T follicular helper cell (primary cell): ENCODE measurements at places on chromosomes 7 and 10.

DNA sequence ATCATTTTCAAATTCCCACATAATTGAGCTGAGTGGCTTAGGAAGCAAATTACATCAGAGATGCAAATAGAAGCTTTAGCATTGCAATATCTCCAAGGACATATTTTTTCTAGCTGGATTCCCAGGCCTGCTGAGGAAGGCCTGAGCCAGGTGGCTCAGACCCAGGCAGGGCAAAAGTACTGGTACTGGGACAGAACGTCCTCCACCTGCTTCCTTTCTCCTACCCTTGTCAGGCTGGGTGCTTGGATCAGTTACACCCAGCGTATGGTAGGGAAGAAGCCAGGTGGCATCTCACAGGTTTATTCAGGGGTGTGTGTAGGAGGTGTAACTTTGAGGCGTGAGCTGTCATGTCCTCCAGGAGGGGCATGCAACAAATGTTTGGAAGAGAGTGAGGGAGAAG lies 3.0 kb upstream of the PANK1 start:
- DNase-seq, result no peak

DNA sequence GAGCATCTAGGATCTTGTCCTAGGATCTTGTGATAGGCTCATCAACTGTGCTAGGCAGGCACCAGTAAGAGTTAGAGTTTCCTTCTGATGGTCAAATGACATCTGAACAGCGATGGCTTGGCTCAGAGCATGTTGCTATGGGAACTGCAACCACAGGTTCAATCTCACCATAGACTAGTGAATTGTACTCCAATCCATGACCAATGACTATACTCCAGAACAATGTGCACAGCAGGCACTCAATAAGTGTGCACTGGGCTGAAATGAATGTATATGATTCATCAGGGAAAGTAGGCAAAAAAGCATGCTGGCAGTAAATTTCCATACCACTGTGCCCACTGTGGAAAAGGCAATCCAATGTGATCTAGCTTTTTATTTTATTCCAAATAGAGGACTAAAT lies 163.6 kb upstream of the HPS1 start:
- no peak for DNase-seq

- DNase-seq, result no peak
These were observed 972.5 kb downstream of the LRMDA start for GRCh38 chr10:76403912-76404311.

DNA sequence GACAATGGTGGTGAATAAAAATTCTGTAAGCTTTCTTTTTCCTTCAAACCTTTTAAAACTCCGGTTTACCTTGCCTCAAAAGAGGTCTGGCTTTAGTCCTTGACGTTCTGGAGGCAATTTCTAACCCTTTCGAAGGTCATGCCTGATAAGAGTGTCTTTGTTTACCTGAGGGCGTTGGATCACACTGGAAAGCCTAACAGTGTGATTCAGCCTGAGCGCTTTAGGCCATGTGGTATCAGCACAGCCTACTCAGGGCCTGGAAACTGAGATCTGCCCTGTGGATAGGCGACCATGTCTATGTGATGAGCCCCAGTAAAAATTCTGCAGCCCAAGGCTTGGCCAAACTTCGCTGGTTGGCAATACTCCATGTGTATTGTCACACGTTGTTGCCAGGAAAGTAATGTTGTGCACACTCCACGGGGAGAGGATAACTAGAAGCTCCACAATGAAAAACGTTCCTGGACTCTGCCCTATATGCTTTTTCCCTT lies 10.7 kb downstream of the CCDC6 start:
- no peak for DNase-seq

DNA sequence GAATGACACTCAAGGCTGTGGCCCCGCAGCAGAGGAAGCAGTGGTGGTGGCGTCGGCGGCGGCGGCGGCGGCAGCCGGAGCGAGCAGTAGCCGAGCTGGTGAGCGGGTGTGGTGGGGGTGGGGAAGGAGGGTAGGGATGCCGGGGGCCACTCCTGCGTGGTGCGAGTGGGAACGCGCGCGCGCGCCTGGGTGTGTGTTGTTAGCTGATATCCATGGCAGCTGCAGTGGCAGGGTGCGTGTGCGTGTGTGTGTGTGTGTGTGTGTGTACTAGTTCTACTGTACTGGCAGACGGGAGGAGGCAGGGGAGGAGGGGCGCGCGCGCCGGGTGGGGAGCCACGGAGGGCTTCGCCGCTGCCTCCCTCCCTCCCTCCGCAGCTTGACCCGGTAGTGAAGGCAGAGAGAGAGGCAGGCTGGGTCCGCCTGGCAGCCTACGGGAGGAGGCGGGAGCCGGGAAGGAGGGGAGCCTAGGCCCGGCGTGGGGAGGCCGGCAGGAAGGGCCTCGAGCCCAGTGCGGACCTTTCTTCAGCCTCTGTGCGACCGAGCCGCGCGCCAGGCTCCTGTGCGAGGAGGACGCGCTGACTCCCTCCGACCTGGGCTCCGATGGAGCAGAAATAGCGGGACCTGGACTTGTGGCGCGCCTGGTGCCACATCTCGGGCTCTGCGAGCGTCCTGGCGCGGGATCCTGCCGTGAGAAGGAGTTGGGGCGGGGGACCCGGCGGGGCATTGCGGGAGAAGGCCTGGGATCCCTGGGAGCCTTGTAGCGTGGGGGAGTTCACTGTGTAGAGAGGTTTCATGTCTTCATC lies at the start of gene MAGI2:
MAGI2 (minus strand) TSS at position 110 of the 803 bp plus-strand sequence. CDS start 347 bp downstream, outside the sequence.
- DNase-seq, result no peak

DNA sequence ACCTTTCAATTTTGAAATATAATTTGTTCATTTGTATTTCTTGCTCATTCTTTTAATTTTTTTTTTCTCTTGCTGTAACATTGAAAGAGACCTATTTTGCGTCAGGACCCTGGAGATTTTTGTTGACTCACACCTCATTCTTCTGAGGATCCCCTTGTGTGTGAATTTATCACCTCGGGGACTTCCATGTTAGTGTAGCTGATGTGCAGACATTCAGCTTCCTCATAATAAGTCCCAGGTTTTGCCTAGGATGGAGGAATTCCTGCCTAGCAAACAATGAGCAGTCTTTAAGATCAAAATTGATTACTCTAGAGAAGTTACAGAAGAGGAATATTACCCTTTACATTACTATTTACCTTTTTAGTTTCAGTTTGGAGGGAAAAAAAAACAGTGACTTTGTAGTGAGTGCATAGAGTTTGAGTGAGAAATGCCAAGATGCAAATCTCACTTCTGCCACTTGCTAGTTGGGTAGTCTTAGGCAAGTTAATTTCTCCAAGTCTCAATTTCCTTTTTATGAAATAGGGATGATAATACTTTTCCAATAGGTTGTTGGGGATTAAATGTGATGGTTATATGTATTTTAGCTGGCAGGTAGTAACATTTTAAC lies 14.3 kb downstream of the TES start:
- no peak for DNase-seq

DNA sequence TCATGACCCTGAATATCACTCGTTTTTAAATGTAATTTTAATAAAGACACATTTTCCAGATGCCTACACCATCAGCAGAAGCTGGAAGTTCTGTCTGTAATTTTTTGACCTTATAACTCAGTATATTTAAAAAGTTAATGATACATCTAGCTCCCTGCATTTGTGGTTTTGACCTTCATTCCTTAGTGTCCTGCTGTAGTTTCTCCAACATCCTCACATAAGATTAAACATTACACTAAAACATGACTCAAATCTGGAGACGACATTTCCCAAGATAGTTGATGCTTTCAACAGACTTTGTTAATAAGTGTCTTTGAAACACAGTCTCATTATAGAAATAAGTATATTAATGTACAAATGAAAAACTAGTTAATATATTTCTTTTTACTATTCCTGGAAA lies 363.1 kb downstream of the POM121L12 start:
- no peak for DNase-seq

GRCh38 chr7:41033500-41033899 lies 669.4 kb downstream of the INHBA start:
- DNase-seq, result no peak

- no peak for DNase-seq
These were observed 19.5 kb upstream of the PPP1R3C start for GRCh38 chr10:91652364-91652763.

DNA sequence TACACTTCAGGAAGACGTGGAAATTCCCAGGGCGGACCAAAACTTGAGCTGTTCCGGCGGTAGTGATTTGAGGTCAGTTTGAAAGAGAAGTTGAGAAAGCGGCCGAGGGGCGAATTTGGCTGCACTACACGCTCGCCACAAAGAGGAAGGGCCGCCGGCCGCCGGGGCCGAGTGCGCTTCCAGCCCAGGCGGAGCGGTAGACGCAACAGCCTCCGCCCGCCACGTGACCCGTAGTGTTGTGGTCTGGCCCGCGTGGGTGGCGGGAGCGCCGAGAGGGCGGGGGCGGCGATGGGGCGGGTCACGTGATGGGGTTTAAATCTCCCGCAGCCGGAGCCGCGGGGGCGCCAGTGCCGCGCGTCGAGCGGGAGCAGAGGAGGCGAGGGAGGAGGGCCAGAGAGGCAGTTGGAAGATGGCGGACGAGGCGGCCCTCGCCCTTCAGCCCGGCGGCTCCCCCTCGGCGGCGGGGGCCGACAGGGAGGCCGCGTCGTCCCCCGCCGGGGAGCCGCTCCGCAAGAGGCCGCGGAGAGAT lies at the start of gene SIRT1:
SIRT1 (plus strand) TSS at position 344 of the 529 bp plus-strand sequence; CDS start at position 410, 66 bp downstream.
- peak; percentile 87 for DNase-seq

GRCh38 chr7:33458581-33458980 lies 329.2 kb downstream of the BBS9 start:
- no peak for DNase-seq

- DNase-seq, result no peak
These were observed 39.0 kb upstream of the SORBS1 start for GRCh38 chr10:95600158-95600557.

DNA sequence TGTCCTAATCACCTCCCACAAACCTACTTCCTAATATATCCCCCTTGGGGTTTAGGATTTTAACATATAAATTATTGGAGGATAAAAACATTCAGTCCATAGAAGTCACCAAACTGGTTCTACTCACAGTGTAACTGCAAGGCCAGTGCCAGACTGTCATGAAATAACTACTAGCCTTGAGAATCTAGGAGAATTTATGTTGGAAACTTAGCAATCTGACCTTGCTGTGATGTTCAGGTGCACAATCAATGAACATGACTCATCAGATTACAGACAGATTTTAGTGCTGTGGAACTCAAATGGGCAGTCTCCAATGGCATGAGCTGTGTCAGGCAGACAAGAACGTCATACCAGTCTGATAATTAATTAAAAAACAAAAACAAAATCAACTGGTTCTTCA lies 571.4 kb upstream of the IGFBP3 start:
- DNase-seq, result no peak

DNA sequence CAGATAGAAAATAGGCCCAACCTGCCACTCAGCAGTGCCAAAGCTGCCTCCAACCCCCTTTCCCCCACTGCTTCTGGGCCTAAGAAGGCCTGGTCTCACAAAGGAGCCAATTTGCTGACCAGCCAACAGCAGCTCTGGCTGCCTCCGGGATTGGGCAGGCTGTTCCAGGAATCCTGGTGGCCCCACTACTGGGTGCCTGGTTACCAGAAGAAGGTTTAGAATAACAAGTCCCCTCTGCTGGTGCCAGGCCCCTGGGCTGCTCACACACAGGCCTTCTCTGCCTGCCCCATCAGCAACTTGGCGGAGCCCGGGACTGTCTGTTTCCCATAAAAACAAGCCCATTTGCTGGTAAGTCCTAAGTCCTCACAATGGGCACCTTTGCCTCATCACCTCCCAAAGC lies 1.2 kb downstream of the PHKG1 start:
- DNase-seq, result no peak

DNA sequence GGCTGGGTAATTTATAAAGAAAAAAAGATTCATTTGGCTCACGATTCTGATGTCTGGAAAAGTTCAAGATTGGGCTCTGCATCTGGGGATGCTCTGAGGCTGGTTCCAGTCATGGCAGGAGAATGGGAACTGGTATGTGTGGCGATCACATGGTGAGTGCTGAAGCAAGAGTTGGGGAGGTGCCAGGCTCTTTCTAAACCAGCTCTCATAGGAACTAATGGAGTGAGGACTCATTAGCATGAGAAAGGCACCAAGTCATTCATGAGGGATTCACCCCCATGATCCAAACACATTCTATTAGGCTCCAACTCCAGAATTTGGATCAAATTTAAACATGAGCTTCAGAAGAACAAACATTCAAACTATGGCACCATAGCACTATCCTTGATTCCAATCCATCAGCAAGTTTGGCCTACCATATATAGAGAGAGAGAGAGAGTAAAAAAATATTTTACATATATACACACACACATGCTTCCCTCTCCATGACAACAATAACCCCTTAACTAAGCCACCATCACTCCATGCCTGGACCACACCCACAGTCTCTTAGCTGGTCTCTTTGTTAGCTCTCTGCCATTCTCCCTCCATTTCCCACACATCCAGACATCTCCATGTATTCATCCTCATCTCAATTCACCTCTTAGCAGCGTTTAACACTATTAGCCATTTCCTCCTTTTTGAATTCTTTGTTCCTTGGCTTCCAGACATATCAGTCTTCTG lies 57.9 kb downstream of the NPY start:
- DNase-seq, result no peak

DNA sequence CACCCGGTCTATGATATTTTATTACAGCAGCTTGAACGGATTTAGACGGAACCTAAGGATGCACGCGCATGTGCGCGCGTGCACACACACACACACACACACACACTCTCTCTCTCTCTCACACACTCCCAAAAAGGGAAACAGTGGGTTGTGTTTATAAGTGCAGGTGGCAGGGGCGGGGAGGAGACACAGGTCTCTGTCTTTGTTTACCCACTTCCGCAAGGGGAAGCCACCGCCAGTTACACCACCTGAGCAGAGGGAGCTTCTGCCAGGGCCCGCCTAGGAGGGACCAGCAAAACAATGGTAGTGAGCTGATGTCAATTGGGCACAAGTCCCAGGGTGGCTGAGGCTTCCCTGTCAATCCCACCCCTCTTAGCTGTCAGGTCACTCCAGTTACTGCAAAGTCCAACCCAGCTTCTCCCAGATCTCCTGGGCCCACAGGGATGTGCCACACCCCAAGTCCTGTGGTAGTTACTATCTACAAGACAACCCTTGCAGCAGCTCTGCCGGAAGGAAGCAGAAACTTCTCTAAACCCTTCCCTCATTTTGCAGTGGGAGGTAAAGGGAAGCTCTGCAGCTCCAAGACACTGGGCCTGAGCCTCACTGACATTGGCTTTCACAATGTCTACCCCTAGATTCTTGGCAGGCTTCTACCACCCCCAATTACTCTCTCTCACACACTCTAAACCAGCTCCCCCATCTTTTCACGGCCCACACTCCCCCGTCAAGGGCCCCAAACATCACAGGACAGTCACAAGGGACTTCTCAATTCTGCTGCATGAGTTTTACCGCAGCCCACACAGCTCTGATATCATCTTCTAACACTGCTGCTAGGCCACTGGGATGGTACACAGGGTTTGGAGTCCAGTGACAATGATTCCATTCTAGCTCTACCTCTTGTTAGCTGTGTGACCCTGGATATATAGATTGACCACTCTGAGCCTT lies 17.6 kb downstream of the ANXA11 start:
- DNase-seq, result peak; percentile 81

GRCh38 chr10:128009372-128010126 lies 102.6 kb downstream of the PTPRE start:
- no peak for DNase-seq

- DNase-seq, result no peak
These were observed 79.0 kb upstream of the POM121L12 start for GRCh38 chr7:52956379-52956915.
